ENCODE measurements at places on chromosomes 12 and 14. TPM values are rescaled to one million over a fixed set of nuclear protein-coding genes. Genes with fewer than 3 reads are reported as not detected.

Gene KRT71
- polyA plus RNA-seq: not detected

GRCh38 chr14:100965296-100965695 is 61.8 kb upstream of the RTL1 start:
- no peak for DNase-seq

Gene GARIN6
- not detected for polyA plus RNA-seq

Gene ADAMTS20
- polyA plus RNA-seq: 0.72 TPM

Gene PTPRB
- polyA plus RNA-seq: 15.9 TPM

Gene KRT78
- not detected for polyA plus RNA-seq

DNA sequence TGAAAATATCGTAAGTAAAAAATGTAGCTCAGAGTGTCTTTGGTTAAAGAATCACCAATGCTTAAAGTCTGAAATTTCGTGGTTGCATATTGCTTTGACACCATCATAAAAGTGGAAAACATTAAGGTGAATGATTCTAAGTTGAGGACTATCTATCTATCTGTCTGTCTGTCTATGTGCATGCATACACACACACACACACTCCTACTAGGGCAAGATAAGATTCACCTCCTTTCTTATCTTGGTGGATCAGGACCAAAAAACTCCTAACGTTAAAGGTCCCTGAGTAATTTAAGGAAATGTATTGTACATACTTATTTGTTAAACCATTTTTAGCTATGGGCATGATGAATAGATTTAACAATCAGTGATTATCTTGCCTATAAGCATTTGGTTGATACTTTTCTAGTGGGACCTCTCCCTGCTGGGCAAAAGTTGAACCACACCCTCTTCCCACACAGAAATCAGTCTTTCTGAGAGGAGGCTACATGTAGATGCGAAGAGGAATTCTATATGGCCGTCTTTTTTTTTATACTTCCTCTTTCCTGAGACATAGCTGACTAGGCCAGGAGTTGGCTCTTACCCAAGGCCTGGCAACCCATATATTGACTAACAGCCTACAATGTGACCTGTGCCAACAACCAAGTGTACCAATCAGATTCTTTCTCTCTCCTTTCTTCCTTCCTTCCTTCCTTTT is 19.3 kb upstream of the LLPH start:
- DNase-seq: no peak

- DNase-seq: no peak
These were observed 638.3 kb upstream of the TMEM132C start for GRCh38 chr12:127628645-127629044.

DNA sequence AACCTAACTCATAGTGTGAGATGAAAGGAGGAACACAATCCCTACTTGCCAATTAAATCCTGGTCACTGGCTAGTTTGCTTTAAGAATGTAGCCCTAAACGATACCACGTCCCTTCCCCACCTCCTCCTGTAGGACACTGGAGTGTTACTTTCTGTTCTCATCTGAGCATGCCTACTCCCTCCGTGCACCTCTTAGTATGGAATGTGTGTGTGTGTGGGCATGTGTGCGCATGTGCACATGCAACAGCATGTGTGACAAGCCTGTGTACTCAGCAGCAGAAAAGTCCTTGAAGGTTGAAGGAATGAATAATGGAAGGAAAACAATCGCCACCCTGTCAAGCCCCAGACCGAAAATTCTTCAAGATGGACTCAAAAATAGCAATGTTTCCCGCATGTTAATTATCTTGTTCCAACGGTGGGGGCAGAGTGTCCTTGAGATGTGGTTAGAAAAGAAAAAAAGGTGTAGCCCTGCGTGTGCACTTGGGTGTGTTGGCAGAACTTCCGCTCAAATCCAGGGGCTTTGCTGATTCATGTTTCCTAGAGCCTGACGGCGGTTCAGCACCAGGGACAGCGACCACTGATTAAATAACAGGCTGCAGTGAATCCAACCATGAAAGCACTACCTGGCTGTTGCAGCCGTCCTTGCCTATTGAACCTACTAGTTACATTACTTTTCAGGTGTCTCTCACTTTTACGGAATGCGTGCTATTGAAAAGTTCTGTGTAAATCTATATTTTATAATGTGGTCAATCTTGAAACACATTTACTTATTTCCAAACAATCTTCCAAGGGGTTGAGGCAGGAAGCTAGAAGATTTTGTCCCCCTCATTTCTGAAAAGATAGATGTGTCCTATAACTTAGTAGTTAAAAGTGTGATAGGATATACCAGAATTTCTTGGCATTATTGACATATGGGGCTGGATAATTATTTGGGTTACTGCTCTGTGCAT is 79.8 kb downstream of the SRRM4 start:
- peak; percentile 41 for DNase-seq

DNA sequence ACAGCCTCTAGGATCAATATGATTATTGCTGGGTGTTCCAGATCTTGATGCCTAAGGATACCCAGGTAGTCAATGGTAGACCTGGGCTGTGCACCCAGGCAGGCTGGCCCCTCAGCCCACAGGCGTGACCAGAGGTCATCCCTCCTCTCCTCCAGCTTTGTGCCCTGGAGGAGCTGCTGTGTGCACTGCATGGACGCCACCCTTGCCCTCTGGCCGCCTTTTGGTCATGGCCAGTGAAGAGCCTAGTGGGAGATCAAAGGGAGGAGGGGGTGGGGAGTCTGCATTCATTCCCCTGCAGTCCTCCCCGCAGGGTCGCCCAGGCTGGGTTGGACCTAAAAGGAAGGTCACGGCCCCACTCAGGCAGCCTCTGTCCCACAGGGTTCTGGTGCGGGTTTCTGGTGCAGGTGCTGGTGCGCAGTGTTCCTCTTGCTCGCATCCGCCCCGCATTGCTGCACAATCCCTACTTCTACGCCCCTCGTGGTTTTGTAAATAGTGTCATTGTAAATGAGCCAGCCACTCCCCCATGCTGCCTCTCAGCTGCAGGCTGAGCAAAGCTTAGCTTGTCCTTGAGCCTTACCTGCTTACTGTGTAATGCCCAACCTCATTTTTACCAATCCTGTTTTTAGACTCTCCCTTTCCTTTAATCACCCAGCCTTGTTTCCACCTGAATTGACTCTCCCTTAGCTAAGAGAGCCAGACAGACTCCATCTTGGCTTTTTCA is 55.3 kb downstream of the PSMA6 start:
- no peak for DNase-seq

GRCh38 chr14:28758253-28758884 is 8.2 kb upstream of the FOXG1 start:
- no peak for DNase-seq

Gene CIROP
- not detected for polyA plus RNA-seq

DNA sequence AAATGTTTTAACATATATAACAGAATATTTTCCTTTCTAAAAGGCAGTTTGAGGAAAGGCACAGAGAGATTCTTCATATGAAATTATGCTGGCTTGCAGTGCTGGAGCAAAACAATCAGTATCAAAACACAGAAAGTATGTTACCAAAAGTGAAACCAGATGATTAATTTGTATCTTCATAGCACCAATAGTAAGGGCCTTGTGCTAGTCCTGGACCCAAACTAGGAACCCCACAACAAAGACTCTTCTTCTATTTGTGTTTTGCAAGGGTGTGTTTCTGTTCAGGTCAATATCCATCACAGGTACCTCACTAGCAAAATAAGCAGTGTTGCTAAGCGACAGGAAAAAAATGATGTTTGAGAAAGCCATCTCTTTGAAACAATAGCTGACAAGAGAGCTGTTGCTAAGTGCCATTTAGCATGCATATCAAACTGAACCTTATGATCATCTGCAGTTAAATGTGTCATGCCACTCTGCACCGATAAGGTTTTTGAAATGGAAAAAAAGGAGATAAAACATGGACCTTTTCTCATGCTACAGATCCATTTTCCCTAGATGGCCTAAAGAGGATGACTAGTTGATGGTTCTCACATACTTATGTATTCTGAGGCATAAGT is 196.2 kb upstream of the ALG10 start:
- DNase-seq: no peak

- no peak for DNase-seq
These were observed 602 bp downstream of the CHFR start for GRCh38 chr12:132886529-132887477.

Gene FKBP3
- polyA plus RNA-seq: 112 TPM

DNA sequence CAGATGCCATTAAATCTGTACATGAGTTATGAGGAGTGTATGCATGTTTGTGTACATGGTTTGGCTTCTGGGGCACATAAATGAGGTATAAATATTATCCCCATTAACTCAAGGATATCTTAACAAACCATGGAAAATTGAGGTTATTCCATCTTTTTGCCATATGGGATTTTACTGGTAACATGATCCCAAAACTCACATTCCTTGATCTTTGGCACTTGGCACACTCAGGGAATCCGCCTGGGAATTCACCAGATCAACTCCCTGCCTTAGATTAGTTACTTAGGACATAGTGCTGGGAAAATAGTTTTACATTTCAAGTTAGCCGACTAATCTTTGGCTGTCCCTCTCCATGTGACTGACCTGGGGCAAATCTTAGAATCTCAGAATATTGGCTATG is 16.9 kb downstream of the CDKN1B start:
- no peak for DNase-seq

- DNase-seq: no peak
These were observed 132.7 kb downstream of the PAPOLA start for GRCh38 chr14:96634896-96635295.

GRCh38 chr14:99549684-99550083 is 54.3 kb downstream of the CCDC85C start:
- DNase-seq: no peak

- DNase-seq: no peak
These were observed 48.1 kb downstream of the CCDC92 start for GRCh38 chr12:123924539-123924938.

DNA sequence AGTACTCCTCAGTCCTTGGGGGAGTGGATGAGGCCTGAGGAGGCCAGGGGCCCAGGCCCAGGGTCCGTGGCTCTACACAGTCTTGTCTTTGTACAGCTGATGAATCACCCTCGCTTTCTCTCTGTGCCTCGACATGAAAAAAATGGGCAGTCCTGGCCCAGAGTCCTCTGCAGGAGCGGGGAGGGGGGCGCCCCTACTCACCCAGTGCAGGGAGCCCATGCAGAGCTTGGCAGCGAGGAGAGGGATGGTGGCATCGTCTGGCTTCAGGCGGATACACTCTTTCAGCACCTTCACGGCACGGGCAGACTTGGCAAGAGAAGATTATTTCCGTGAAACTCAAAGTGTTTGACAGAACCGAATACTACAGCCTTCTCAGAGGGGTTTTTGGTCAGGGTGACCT is 159.3 kb downstream of the TTC7B start:
- DNase-seq: no peak

- DNase-seq: no peak
These were observed 48.5 kb downstream of the BAZ2A start for GRCh38 chr12:56581418-56582145.

All from hindlimb muscle (tissue), 1 donor.